ENCODE measurements at places on chromosomes 13 and 19.

GRCh38 chr19:55663846-55664536, 9.2 kb downstream of the U2AF2 start:
- DNase-seq: no peak

DNA sequence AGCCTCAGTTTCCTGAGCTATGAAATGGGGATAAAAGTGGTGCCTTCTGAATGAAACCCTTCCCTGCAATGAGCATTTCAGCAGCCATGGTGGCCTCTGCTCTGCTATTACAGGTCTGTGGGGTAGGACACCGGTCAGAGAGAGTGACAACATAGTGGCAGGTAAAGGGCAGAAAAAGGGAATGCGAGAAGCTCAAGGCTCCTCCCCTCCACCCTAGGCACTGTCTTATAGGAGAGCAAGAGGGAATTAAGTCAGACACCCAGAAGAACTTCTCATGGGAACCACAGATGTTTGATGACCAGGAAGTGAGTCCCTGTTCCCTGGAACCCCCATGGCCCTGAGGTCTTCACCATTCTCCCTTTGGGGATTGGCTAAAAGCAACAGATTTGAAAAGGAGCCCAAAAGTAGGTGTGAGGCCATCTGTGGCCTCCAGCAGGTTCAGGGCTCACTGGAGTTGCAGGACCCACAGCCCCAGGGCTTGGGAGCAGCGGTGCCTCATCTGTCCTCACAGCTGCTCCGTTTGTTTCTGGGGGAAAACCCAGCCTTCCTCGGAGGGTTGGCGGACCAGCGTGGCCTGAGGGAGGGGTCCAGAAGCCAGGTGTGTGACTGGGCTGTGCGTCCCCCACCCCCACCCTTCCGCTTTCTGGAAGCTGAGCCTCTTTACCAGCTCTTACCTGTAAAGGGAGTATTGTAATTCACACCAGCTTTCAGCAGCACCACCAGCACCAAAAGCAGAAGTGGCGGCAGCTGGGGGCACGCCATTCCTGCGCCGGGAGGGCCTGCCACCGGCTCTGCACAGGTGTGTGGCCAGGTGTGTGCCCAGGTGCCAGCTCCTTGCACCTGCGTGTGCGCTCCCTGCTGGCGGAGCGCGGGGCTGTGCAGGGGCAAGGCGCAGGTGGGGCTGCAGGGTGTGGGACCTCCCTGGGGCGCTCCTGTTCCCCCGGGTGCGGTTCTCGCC, 19.4 kb downstream of the IQCN start:
- DNase-seq: no peak

DNA sequence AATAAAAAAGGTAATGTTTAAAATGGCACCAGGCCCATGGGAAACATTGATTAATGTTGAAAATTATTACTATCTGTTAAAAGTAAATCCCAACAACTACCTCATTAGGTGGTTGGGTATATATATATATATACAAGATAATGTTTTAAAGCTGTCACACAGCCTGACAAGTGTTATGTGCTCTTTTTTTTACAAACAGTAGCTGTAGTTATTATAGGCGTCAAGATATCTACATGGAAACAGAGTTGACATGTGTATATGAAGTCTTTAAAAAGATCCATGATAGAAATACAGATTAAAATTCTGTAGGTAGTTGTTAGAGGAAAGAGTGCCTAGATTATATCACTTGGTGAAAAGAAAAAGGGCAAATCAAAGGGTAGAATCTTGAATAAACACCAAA, 279.9 kb downstream of the SLITRK6 start:
- no peak for DNase-seq

GRCh38 chr13:71488201-71488600, 378.8 kb downstream of the DACH1 start:
- no peak for DNase-seq

- no peak for DNase-seq
These were observed 127.7 kb downstream of the COL4A1 start for GRCh38 chr13:110179116-110179856.

DNA sequence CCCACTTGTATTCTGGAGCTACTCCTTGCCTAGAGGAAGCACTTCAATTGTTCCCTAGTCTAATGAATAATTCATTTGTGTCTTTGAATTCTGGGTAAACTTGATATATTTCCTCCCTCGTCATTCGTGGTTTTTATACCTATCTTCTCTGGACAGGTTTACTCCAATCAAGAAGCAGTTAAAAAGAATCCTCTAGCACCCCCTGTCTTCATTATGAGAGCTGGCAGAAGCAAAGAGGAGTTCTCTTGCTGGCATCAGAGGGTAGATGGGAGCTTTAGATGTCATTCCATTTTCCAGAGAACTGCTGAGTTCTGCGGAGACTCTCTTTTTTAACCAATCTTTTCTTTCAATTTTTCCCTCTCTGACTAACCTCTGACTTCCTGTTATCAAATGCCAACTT, 627.7 kb downstream of the FGF9 start:
- no peak for DNase-seq

DNA sequence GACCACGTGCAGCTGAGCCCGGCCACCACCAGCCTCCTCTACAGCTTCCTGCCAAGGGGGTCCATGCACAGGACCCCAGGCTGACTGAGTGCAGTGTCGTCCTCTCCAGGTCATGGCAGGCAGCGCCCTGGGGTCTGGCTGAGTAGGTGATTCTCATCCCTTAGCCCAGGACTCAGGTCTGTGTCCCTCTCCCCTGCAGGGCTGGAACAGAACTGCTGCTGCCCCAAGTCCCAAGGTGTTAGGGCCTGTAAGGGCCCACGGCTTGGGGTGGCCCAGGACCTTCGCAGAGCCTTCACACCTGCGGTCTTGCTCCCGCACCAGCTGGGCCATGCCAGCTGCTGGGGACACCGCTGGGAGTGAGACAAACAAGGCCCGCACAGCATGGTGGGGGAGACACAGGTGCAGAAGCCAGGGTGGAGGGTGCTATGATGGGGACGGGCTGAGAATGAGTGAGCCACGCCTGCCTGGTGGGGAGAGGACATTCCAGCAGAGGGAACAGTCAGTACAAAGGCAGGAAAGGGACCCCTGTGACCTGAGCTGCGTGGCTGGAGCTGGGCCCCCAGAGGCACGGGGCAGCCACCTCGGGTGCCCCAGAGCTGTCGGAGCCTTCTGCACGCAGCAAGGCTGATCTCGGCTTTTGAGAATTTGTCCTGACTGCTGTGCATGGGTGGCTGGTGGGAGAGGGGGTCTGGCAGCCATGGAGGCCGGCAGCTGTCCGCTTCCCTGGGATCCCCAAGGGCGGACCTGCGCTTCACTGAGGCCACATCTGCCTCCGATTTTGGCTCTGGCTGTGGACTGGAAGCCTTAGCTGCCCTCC, 11.9 kb downstream of the PLEKHF1 start:
- no peak for DNase-seq

DNA sequence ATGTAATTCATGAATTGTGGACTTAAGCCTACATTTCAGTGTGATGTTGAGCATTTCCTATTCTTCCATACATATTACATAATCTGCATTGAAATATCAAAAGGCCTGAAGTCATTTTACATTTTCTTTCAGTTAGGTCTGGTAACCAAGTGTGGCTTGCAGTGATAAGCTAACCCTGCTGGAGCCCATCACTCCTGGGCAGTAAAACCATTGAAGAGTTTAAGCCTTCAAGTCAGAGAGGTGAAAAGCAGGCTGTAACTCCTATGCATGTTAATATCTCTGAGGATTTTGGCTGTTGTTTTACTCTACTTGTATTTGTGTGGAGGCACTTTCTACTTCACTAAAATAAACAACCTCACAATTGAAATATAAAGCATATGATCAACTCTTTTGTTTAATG, 248.8 kb downstream of the SLITRK5 start:
- DNase-seq: no peak

DNA sequence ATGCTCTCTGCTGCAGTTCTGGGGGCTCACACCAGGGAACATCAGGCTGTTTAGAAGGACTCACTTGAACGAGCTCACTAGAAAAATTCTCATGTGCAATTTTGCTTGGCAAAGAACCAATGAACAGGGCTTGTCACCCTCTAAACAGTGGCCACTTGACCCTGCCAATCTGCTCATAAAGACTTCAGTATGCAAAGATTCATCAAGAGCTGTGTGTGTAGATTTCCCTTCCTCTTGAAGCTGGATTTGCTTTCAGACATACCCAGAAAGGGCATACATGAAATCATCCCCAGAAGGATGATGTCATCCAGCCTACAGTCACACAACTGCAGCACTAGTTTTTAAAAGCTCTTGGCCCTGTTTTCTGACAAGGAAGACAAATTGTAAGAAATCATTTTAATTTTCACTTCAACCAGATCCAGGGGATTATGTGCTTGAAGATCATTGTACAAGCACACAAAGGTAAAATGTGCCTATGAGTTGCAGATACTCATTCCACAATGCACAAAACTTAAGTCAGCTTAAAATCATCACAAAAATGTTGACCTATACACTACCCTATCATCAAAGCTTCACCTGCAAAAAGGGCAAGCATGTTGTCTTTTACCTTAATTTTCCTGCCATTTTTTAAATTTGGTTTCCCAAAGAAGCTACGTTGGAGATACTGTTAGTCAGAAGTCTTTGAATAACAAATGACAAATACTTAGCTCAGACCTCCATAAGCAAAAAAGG, 5.2 kb upstream of the STK24 start:
- no peak for DNase-seq

DNA sequence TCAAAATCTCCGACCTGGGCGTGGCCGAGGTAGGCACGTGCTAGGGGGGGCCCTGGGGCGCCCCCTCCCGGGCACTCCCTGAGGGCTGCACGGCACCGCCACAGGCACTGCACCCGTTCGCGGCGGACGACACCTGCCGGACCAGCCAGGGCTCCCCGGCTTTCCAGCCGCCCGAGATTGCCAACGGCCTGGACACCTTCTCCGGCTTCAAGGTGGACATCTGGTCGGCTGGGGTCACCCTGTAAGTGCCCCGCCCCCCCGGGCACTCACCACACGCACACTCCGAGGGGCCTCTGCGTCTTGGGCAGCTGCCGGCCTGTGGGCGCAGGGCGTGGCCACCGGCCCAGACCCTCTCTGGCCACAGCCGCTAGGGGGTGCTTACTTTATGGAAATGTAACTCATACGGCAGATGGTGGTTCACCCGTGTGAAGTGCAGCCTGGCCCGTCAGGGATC, 14.9 kb downstream of the STK11 start:
- DNase-seq: no peak

DNA sequence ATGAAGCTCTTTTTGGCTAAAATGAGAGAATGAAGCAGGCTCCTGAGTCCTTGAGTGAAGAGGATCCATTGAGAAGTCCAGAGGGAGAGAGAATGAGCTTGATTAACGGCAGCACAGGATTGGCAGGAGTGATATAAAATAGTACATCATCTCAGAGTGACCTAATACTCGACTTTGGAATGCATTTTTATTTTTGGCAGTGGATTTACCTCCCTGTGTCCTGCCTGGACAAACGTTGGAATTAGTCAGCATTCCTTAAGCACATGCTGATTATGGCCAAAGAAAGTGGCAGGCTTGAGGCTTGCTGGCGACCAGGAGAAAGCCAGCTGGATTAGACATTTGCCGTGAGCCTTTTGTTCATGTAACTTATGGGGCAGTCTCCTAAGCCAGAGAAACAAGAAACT, 22.9 kb downstream of the LRCH1 start:
- no peak for DNase-seq

- DNase-seq: no peak
These were observed 12.3 kb downstream of the PLD3 start for GRCh38 chr19:40360708-40361241.

DNA sequence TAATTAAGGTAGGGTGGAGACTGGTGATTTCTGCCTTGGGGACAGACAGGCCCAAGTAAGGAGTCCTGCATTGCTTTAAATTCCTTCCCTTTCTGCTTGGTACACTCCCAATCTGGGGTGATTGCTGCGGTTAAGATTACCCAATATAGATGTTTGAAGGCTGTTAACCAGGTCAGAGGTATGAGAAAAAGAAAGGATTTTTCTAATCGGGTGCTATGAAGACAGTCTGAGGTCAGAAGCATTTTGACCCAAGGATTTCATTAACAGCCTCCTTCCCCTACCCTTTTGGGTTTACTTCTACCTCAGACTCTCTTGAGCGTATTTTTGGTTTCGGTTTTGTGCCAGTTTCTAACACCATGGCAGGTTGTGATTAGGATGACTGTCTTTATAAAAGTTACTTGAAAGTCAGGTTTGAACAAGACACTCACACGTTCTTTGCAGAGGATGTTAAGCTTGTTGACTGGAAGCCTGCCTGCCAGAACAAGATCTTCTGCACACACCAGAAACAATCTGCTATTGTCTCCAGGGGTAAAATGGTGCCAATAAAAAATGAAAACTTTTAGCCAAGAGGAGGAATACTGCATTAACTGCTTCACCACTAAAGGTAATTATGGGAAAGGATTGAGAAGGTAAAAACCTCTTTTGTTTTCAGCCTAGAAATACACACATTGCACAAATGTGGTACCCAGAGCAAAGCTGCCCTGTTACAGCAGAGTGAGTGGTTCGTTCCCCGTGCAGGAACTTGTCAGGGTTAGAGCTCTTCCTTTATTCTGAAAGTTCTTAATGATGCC, 108.8 kb downstream of the NDFIP2 start:
- no peak for DNase-seq

DNA sequence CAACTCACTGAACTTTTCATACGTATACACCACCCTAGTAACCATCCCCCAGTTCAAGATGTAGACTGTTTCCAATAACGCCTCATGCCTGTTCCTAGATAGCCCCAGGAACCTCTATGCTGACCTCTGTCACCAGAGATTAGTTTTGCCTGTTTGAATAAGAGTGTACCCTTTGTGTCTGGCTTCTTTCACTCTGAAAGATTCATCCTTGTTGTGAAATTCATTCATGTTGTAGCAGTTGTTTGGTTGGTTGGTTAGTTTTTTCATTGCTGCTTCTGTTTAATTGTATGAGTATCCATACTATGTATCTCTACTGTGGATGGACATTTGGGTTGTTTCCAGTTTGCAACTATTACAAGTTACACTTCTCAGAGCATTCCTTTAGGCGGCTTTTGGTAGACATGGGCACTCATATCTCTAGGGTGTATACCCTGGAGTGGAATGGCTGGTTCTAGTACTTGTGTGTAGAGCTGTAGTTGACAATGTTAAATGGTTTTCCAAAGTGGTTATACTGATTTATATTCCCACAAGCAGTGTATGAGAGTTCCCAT, 1.6 kb downstream of the RNASEH2B start:
- no peak for DNase-seq

DNA sequence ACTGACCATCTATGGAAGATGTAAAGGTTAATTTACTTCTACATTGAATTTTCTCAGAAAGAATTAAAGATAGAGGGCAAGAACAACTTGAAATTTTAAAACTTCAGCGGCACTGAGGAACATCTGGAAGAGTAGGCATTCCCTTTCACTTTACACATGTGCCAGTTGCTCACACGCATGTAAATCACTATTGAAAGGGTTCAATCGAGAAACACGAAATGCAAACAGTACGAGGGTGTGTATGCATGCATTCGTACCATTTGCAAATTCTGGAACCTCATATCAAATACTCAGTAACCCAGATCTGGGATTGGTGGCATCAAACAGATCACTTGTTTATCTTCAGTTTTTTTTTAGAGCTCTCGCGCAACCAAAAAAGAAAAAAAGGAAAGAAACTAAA, 315.5 kb upstream of the MAB21L1 start:
- no peak for DNase-seq

GRCh38 chr19:996051-996838, 4.0 kb upstream of the GRIN3B start:
- DNase-seq: no peak

GRCh38 chr19:57773488-57773887, 4.0 kb downstream of the ZNF586 start:
- no peak for DNase-seq

GRCh38 chr13:21071924-21072323, 10.5 kb upstream of the LATS2 start:
- no peak for DNase-seq

Measured in stimulated activated CD8-positive, alpha-beta memory T cell treated with anti-CD3 and anti-CD28 coated beads, Interleukin-7, amount 100 ng/mL, for 48 hours (primary cell).